Germinal center (tissue), 1 donor: ENCODE measurements at places on chromosomes 16 and 17.

DNA sequence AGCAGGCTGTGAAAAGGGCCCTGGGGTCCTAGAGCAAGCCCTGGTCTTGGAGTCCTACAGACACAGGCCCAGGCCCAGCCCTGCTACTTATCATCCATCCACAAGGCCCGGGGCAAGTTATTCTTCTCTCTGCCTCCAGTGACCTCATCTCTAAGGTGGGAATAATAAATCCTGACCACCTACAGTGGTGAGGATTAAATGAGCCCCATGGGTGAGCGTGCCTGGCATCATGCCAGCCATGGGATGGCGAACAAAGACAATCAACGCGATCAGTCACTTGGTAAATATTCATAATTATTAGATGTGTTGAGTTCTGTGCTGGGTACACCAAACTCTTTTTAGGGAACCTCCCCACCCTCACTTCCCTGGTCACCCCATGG, 5.5 kb downstream of the KRT15 start:
- no peak for DNase-seq

DNA sequence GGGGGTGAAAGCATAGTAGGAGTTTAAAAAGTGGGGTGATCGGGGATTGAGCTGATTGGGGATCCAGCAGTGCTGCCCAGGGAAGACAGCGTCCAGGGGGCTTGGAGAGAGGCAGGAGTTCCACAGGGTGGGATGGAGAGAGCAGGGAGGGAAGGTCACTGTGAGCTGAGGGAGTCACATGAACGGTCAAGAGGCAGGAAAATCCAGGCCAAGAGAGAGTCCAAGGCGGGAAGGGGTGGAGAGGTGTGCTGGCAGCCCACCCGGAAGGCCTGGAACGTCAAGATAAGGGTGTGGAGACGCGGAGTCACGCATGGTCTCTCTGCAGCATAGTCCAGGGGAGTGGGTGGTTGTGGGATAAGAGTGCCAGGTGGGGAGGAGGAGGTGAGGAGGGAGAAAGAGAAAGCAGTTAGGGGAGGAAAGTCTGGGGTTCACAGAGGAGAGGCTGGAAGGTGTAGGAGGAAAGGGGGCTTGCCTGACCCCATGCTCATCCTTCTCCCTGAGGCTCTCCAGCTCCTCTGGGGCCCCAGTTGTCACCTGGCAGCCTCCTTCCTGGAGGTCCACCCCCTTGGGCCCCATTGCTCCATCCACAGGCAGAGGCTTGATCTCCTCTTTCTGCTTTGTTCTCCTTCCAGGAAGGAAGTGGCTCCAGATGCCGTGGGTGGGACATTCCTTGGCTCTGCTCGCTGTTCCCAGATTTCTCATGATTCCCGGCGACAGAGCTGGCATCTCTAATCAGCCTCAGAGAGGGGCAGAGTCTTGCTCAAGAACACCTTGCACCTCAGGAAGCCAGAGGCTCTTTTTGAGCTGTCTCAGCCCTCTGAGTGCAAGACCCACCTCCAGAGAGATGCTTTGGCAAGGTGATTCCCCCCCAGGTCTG, 28.7 kb downstream of the CCR7 start:
- no peak for DNase-seq

- DNase-seq: no peak
These were observed 3.1 kb upstream of the CPD start for GRCh38 chr17:30375661-30376060.

DNA sequence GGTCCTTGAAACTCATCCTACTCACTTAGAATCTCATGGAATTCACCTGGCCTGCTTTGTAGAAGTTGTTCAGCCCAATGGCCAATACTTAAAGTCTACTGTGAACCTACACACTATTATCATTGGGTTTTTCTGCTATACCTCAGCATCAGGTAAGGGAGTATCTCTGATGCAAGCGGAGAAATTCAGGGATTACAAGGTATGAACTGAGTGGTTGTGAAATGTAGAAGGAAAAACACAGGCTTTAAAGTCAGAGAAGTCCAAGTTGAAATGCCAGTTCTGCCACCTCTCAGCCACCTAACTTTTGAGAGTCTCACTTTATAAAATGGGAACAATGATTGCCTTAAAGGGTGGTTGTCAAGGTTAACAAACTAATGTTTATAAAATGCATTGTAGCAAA, 31.0 kb downstream of the COX11 start:
- no peak for DNase-seq

DNA sequence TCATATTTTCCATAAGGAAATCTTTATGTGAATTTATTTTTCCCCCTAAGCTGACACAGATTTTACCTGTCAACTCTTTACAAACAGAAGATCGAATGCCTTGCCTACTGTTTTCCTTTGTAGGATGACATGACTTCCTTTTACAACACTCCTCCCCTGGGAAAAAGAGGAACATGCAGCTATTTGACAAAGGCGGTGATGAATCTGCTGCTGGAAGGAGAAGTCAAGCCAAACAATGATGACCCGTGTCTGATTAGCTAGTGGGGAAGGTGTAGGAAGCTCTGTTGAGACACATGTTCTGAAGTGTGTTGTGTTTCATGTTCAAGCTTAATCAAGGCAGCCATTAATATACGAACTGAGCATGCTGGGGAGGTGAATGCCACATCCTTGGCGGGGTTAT, 238.0 kb downstream of the PHKB start:
- DNase-seq: no peak

GRCh38 chr17:71247441-71248015, 873.3 kb upstream of the SOX9 start:
- DNase-seq: no peak

DNA sequence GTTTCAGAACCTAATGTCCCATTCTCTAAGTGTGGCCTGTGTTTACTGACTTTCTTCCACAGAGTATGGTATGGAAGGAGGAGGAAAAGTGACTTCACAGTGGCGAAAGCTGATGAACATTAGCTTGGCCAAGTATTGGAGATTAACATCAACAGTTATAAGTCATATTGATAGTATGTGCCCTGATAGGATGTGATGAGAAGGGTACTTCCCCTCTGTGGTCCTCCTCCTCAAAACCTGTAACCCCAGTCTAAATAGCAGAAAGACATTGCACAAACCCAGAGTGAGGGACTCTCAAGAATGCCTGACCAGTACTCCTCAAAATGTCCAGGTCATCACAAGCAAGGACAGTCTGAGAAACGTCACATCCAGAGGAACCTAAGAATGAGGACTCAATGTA, 73.1 kb downstream of the CLEC16A start:
- DNase-seq: no peak

- DNase-seq: no peak
These were observed 15.2 kb downstream of the LITAF start for GRCh38 chr16:11571549-11571948.

DNA sequence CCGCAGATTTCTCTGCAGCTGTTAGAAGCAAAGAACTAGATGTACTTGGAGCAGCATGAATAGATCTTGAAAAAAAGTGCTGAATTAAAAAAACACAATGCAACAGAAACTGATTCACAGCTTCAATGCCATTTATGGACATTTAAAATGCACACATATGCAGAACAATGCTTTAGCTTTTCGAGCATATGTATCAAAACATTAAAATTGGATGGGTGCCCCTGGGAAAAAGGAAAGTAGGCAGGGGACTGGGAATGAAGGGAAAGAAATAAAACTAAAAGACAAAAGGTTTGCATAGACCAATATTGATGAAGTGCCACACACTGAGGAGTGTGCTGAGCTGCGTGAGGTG, 5.0 kb downstream of the KCTD13 start:
- DNase-seq: no peak

DNA sequence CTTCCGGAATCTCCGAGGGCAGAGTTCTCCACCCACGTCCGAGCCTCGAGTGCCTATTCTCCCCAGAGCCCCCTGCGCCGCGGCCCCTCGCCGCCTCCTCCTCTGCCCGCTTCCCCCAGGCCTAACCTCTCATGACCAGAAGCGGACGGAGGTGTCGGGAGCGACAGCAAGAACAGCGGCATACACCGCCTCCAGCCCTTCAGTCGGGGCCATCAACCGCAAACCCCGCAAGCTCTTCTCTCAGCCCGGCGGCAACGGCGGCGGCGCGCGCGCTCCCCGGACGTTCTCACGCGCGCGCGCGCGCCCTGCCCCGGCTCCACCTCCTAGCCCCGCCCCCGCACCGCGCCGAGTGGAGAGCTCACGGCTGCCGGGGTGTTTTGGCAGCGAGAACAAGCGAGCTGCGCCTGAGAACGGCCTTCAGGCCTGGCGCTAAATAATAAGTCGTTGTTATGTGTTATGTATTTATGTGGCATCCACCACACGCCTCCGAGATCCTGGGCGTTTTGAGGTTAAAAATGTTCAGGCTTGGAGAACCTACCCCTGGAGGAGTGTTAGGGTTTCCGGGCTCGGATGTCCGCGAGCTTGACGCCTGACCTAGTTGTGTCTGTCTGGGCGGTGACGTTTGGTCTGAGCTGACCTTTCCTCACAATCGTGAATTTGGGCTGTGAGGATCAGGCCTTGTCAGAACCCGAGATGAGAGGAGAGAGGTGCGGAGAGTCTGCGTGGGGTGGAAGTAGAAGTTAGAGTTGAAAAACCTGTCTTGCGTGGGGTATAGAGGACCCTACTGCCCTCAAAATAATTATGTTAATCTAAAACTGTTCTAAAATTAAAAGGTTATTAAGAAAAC, at the start of gene RNFT1:
TSS of gene RNFT1 (minus strand) at position 259 of the 847 bp plus-strand sequence. CDS start at position 182, 77 bp downstream.
- DNase-seq: peak; percentile 94

- no peak for DNase-seq
These were observed 1199.3 kb downstream of the CDH11 start for GRCh38 chr16:63922560-63922959.

DNA sequence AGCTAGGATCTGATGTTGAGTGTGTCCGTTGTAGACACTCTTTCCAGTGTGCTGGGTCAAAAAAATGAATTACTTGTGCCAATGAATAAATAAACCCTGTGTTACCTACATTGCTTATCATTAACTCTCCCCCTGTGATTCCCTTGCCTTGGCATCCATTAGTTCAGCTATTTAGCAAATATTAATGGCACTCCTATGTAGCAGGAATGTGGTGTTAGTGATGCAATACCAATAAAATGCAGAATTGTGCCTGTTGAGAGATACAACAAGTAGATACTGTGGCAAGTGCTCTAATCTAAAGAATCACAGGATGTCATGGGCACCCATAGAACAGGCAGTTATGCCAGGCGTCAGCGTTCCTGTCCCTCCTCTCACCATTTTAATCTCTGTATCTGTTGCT, 343.2 kb downstream of the PMP22 start:
- DNase-seq: no peak

GRCh38 chr16:3954411-3954921, 74.0 kb upstream of the CREBBP start:
- no peak for DNase-seq

DNA sequence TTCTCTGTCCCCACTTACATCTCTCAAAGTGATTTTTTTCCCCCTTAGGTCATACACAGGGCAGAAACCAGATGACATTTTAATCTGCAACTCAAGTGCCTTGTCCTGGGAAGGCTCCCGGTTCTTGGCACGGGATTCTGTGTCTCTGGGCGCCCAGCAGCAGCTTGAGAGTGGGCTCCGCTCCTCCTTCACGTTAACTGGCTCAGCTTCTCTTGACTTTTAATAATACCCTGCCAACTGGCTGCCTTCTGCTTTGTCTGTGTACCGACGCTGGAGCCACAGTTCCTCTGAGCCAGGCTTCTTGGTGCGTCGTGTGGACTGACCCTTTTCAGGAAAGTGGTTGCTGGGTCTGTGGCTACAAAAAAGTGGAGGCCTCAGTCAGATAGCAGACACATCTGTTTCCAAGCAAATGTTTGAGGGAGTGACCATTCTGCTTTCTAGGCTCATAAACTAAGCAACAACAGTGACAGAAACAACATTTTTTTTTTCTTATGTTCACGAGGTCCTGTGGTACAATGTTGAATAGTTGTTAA, 64.9 kb downstream of the IRF8 start:
- no peak for DNase-seq

- no peak for DNase-seq
These were observed 858 bp downstream of the NUBP1 start for GRCh38 chr16:10744370-10745030.

DNA sequence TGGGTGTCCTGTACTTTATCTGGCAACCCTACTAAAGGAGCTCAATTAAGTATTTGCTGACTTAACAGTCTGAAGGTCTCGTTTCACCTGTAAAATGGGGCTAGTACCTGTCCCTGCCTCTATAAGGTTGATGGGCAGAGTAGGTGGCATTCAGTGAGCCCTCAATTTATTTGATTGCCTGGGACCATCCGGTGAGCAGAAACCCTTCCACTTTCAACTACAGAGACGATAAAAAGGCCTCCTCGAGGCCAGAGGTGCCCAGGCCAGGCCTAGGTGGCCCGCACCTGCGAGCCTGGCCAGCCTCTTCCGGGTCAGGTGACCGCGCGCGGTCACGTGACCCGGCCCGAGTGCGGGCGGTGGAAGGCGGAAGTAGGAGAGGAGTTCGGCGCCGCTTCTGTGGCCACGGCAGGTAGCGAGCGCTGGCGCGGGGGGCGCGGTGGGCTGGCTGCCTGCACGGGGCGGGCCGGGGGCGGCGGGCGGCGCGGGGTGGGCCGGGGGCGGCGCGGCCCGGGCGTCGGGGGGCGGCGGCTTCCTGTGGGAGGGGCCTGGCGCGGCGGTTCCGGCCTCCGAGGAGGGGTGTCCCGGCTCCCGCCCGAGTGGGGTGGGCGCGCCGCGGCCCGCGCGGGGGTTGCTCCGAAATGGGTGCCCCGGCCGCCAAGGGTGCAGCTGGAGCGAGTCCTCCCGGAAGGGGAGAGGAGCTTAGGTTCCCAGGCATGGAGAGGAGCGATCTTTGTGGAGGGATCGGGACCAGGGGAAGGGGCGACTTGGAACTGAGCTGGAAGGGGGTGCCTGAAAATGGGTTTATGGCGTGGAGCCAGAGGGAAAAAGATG, at the start of gene WWP2:
TSS of gene WWP2 (plus strand) at position 350 of the 831 bp plus-strand sequence. CDS start 24,679 bp downstream, outside the sequence.
- peak; percentile 84 for DNase-seq

GRCh38 chr17:35764123-35764991, 3.7 kb downstream of the C17orf50 start:
- DNase-seq: peak; percentile 96

DNA sequence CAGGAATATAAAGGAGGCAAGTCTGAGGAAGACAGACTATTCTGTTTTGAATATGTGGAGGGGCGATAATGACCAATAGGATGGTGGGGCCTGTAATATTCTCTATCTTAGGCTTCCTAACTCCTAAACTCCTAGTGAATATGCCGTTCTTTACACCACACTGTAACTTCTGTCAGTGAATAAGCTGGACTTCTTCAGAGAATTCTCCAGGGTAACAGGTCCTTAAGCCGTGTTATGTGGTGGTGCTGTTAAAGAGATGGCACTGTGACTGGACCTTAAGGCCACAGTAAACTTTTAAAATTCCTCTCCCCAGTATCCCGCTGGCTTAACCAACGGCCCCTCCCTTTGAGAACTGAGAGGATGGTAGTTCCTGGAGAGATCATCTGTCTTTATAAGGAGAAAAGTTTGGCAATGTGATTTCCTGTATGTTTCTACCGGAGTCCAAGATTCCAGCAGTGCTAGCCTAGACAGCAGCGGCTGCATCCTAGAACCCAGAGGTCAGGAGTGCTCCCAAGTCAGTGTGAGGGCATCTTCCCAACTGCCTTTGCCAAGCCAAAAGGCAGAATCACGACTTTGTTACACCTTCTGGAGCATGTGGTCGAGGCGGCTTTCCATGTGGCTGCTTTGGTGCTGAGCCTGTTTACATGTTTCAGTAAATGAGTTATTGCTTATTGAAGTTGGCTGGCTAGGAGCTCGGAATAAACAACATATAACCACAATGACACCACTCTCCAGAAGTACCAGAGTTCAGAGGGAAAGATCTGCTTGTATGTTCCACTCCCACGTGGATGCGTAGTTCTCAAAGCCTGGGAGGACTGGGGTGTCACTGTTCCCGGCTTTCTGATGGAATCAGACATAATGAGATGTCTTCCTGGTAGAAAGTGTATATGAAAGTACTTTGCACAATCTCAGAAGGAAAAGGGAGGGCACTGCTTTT, 41.0 kb downstream of the TUBD1 start:
- DNase-seq: no peak

- DNase-seq: no peak
These were observed 10.5 kb downstream of the FAM234A start for GRCh38 chr16:245105-245504.

GRCh38 chr17:27049104-27049784, 244.7 kb upstream of the WSB1 start:
- no peak for DNase-seq
